HepG2 (cell line): ENCODE measurements at places on chromosomes 5 and 9. TPM values are rescaled to one million over a fixed set of nuclear protein-coding genes. Genes with fewer than 3 reads are reported as not detected.

BARHL1 gene
- total RNA-seq, result not detected in 2 replicates

NSMF gene
- 38.3 and 44.3 TPM in 2 replicates for total RNA-seq

DNA sequence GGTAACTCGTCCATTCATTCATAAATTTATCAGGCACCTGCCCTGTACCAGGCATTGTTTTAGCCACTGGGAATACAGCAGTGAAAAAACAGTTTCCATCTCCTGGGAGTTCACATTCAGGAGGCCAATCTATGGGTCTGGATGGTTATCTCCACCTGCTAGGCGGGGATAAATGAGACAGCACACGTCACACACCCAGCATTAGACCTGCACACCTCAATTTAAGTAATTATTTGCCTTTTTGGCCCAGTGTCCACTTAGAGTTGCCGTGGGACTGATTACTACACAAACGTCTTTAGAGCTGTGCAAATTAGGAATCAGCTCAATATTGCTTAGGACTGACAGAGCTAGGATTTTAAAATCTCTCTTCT lies 46.1 kb downstream of the STK10 start:
- H3K27me3 ChIP-seq, result no peaks in the 10 kb centered on the region
- peaks cover 40% of the 10 kb centered on the region for H3K4me1 ChIP-seq
- no peaks in the 10 kb centered on the region for H3K36me3 ChIP-seq
- no peak overlapping the region for H3K4me3 ChIP-seq

DNA sequence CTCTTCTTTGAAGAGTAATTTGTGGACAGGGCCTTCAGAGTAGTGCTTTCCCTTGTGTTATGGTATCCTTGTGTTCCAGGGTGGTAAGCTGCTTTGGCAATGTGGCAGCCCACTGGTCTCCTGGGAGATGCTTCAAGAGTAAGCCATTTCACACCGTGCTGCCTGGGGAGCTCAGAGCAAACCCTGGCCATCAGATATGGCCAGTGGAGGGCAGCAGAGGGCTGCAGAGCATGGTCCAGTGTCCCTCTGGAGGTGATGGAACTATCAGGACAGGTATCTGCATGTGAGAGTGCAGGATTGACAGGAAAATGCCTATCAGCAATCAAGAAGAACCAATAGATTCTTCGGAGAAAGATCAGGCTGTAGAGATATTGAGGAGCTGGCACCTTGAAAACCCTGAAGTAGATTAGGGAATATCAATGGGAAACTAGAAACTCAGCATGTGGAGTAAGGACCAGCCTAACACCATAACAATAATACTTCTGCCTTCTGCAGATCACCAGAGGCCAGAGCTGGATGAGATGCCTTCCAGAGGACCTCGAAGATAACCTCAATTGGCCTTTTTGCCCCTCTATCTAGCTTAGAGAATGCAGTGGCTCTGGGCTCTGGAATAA lies 90.8 kb downstream of the PLPPR1 start:
- no peaks in the 10 kb centered on the region for H3K36me3 ChIP-seq
- H3K4me1 ChIP-seq, result peaks cover 6% of the 10 kb centered on the region; the same call in 1 of the 2 replicates
- no peaks in the 10 kb centered on the region for H3K27me3 ChIP-seq
- H3K4me3 ChIP-seq, result no peak overlapping the region
- DNase-seq, result peak; percentile 57
- H3K27ac ChIP-seq, result no peak overlapping the region

RACK1 gene
- 2,514 and 3,226 TPM in 2 replicates for total RNA-seq

ZNF354B gene
- total RNA-seq, result 6.8 and 10.3 TPM in 2 replicates

GRCh38 chr9:21669701-21670100 lies 132.7 kb upstream of the MTAP start:
- no peaks in the 10 kb centered on the region for H3K4me1 ChIP-seq
- DNase-seq, result no peak
- H3K36me3 ChIP-seq, result no peaks in the 10 kb centered on the region
- H3K27ac ChIP-seq, result no peak overlapping the region
- H3K27me3 ChIP-seq, result no peaks in the 10 kb centered on the region
- no peak overlapping the region for H3K4me3 ChIP-seq

GRCh38 chr5:138841531-138841930 lies 33.6 kb downstream of the LRRTM2 start:
- no peak overlapping the region for H3K4me3 ChIP-seq
- DNase-seq, result no peak
- H3K27me3 ChIP-seq, result no peaks in the 10 kb centered on the region
- H3K27ac ChIP-seq, result no peak overlapping the region

DNA sequence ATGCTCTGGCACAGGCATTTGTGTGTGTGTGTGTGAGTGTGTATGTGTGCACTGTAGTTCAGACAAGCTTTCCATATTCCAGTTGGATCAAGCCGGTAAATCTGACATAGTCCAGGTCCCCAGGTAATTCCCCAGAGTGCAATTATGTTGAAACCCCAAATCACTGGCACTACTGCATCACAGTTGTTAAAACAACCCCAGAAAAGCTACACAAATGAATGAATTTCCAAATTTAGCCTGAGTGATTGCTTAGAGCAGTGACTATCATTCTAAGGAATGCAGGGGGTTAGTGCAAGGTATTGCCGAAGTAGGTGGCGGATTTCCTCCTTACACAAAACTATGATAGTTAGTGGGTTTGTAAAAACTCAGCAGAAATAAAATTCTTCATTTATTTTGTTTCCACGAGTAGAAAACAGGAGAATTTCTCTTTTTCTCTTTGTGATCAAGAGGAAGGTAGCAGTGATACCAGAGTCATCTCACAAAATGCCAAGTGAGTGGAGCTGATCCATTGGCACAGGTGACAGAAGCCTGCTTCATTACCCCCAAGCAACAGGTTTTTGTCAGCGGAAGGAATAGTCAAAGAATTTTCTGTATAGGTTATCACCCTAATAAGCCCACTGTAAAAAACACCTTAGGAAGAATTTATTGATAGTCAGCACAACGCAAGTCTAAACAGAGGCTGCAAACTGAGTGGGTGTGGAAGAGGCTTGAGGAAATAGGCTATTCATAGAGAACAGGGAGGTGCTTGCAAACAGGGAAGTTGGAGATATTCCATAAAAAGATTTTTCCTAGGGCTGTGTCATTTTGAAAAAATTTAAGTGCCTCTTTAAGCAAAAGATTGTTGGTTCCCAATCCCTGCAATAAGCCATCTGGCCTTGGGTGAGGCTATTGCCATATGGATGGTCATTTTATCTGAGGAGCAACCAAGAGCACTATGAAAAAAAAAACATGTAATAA lies 385.1 kb downstream of the CHSY3 start:
- DNase-seq, result no peak
- no peaks in the 10 kb centered on the region for H3K36me3 ChIP-seq
- no peak overlapping the region for H3K27ac ChIP-seq
- H3K27me3 ChIP-seq, result no peaks in the 10 kb centered on the region
- no peaks in the 10 kb centered on the region for H3K4me1 ChIP-seq

DNA sequence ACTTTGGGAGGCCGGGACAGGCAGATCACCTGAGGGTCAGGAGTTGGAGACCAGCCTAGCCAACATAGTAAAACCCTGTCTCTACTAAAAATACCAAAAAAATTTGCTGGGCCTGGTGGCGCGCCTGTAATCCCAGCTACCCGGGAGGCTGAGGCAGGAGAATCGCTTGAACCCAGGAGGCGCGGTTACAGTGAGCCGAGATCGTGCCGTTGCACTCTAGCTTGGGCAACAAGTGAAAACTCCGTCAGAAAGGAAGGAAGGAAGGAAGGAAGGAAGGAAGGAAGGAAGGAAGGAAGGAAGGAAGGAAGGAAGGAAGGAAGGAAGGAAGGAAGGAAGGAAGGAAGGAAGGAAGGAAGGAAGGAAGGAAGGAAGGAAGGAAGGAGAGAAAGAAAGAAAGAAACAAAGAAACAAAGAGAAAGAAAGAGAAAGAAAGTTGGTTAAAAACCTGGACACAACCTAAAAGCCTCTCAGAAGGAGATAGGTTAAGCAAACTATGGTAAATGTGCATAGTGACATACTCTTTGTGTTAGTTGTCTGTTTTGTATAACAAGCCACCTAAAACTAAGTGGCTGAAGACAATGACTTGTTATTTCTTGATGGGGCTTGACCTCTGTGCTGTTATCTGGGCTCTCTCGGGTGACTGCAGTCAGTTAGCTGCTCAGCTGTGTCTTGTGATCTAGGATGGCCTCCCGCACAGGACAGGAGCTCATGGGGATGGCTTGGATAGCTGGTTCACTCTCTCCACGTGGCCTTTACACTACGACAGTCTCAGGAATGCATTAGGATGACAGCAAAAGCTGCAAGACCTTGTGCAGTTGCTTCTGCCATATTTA lies 8.0 kb upstream of the MYO10 start:
- no peaks in the 10 kb centered on the region for H3K4me1 ChIP-seq
- H3K36me3 ChIP-seq, result no peaks in the 10 kb centered on the region
- no peak overlapping the region for H3K4me3 ChIP-seq

DNA sequence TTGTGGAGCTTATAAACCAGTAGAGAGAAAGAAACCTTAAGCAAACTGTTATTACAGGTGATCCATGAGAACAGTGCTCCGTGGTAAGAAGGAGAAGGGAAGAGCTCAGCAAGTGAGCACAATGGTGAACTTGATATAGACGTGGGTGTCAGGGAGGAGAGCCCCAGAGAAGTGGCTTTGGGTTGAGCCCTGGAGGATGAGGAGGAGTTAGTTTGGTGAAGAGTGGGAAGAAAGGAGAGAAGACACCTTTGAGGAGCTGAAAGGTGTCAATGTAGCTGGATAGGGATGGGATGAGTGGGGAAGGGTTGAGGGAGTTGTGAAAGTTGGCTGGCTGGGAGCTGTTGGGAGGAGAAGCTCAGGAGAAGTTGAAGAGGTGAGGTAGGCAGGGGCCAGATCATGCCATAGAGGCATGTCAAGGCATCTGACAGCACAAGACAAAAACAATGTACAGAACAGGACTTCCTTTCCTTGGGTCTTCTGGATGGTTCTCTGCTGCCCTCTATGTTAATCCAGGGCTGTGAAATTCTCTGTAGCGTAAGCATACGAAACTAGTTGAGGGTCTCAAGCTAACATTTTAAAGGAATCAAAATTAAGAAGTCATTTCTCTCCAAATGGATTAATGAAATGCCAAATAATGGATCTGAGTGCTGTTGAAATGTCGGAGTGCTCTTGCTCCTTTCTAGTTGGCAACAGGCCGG lies 501.9 kb downstream of the KDM4C start:
- no peak overlapping the region for H3K27ac ChIP-seq
- no peaks in the 10 kb centered on the region for H3K4me1 ChIP-seq
- no peak for DNase-seq
- no peaks in the 10 kb centered on the region for H3K27me3 ChIP-seq
- H3K4me3 ChIP-seq, result no peak overlapping the region

MEIKIN gene
- total RNA-seq, result not detected in 2 replicates

IL3 gene
- total RNA-seq, result not detected in 2 replicates

- no peak for DNase-seq
- H3K27ac ChIP-seq, result no peak overlapping the region
- H3K36me3 ChIP-seq, result no peaks in the 10 kb centered on the region
- no peak overlapping the region for H3K4me3 ChIP-seq
- no peaks in the 10 kb centered on the region for H3K27me3 ChIP-seq
- H3K4me1 ChIP-seq, result no peaks in the 10 kb centered on the region
Observed at GRCh38 chr9:109974143-109974917, 194.3 kb downstream of the PALM2AKAP2 start.

DNA sequence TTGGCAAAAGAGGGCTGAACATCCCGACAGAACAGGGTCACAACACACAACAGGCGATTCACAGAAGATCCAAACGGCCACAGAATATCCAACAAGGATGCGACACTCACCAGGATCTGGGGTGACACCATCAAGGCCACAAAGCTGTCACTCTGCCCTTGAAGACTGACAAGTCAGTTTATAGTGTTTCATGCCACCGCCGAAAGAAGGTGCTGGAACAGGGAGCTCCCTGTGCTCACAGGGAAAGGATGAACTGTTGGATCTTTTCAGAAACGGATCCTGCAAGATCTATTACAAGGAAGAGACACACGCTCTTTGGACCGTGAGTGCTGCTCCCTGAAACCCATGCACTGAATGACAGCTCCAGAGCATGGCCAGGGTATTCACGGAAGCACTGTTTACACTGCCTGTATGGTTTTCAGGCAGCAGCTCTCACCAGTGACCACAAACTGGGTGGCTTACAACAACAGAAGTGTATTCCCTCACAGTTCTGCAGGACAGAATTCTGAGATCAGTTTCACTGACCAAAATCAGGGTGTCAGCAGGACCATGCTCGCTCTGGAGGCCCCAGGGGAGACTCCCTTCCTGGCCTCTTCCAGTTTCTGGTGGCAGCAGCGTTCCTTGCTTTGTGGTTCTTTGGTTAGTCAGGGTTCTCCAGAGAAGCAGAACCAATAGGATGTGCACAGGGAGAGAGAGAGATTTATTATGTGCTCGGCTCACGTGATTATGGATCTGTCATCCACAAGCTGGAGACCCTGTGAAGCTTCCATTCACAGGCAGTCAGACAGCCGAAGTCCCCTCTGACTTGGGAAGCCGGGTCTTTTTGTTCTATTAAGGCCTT lies 52.8 kb downstream of the SEMA4D start:
- H3K4me1 ChIP-seq, result no peaks in the 10 kb centered on the region
- no peak overlapping the region for H3K4me3 ChIP-seq
- DNase-seq, result no peak

CD72 gene
- 0.18 TPM in 1 of 2 replicates, not detected in the other for total RNA-seq

PRSS3 gene
- total RNA-seq, result not detected in 2 replicates

- H3K4me3 ChIP-seq, result no peak overlapping the region
- no peaks in the 10 kb centered on the region for H3K27me3 ChIP-seq
- H3K27ac ChIP-seq, result no peak overlapping the region
- H3K4me1 ChIP-seq, result no peaks in the 10 kb centered on the region
- DNase-seq, result no peak
- no peaks in the 10 kb centered on the region for H3K36me3 ChIP-seq
Observed at GRCh38 chr5:94196953-94197352, 421.5 kb downstream of the KIAA0825 start.

GRCh38 chr9:5492965-5493678 lies 17.2 kb upstream of the PDCD1LG2 start:
- no peak overlapping the region for H3K4me3 ChIP-seq
- H3K36me3 ChIP-seq, result no peaks in the 10 kb centered on the region
- peak; percentile 3 for DNase-seq
- H3K27me3 ChIP-seq, result 0 out of 3 replicates have a peak, but pooled peaks cover 2% of the 10 kb centered on the region

ITGA1 gene
- 11.6 and 23.1 TPM in 2 replicates for total RNA-seq

DNA sequence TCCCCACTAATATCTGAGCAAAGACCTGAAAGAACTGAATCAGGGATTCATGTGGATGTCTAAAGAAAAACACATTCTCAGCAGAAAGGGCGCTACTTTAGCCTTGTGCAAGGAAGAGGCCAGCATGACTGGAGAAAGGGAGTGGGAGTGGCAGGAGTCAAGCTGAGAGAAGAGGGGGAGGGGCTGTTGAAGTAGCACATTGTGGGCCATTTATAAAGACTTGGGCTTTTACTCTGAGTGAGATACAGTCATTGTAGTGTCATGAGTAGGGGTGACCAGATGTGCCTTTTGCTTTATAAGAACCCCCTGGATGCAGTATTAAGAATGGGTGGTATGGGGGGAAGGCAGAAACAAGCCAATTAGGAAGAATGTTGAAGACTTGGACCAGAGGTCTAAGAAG lies 452.8 kb downstream of the ENC1 start:
- H3K4me3 ChIP-seq, result no peak overlapping the region
- H3K4me1 ChIP-seq, result no peaks in the 10 kb centered on the region
- no peaks in the 10 kb centered on the region for H3K36me3 ChIP-seq
- no peak for DNase-seq
- H3K27ac ChIP-seq, result no peak overlapping the region
- peaks cover 5% of the 10 kb centered on the region; the same call in 2 of the 3 replicates for H3K27me3 ChIP-seq
